Mesothelial cell of epicardium (in vitro differentiated cells): ENCODE measurements at places on chromosomes 1 and 21.

- DNase-seq: no peak
Measured at GRCh38 chr1:77333501-77333900, 51.7 kb downstream of the AK5 start.

DNA sequence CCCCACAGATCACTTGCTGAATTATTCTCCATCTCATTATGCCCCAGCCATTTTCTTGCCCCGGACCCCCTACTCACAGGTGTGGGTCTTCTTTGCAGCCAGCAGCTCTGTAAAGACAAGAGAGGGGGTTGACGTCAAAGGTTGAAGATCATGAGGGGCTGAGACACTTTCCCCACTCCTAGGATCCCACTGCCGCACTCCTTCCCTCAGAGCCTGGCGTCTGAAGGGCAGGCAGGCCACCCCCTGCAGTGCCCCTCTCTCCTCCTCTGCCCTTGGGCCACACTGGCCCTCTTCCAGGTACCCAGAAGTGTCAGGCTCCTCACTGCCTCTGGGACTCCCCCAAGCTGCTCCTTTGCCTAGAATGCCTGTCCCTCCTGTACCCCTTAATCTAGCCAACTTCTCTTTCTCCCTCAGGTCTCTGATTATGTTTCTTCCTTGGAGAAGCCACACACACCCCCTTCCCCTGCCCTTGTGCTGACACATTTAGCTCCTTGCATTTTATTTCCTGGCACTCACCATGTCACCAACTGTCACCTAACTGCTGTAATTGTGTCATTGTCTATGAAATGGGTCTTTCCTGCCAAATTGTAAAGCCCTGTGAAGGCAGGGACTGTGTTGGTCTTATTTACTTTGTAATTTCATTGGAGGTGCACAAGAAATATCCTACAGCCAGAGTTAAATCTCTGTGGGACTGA lies 2.1 kb downstream of the RORC start:
- no peak for DNase-seq

DNA sequence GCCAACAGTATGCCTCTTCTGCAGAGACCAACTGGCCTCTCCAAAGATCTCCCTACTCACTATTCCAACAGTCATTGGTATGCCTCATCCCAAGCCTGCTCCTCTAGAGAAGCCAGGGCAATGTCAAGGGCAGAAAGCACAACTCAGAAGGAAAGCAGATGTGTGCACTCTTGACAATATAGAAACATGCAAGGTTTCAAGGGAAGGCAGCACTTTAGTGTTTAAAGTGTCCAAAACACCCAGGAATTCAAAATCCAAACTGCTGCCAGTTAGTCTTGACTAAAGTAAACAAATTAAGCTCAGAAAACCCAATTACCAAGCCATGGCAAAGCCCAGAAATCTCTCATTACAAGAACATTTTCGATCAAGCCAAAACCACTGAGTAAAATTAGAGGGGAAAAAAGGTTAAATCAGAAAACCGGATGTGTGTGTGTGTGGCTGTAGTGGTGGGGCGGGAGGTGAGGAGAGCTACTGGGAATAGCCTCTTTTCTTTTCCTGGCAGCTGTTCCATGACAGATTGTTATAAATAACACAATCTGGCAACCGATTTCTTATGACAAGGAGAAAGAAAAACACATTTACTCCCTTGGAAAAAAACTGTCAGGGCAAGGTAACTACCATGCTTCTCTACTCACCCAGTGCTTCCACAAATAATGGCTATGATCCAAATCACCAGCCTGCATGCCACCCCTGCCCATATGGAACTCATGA lies 39.2 kb downstream of the EIF2B3 start:
- DNase-seq: no peak

DNA sequence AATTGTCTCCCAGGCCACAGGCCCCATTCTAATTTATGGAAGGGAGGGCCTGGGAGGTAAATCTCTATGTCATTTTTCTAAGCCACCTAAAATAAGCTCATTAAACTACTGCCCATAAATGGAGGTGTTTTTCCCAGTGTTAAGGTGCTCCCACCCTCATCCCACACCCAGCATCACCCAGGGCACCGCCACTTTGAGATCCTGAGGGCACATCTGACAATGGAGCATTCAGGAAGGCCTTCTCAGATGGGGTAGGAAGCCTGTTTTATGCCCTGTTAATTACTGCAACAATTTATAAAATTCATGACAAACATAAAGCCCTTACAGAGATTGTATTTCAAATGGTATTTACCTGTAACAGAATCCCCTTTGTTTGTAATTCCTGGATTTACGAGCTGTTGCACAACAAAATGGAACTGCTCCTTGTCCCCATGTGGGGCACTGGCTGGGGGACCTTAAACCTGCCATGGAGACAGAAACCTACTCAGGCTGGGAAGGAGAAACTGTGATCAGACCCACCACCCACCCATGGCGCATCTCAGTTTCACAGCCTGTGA lies 319.5 kb upstream of the USP24 start:
- DNase-seq: no peak

- no peak for DNase-seq
Measured at GRCh38 chr1:215476541-215476940, 90.6 kb upstream of the KCTD3 start.

- DNase-seq: no peak
Measured at GRCh38 chr1:224109981-224110380, 3.9 kb upstream of the FBXO28 start.

DNA sequence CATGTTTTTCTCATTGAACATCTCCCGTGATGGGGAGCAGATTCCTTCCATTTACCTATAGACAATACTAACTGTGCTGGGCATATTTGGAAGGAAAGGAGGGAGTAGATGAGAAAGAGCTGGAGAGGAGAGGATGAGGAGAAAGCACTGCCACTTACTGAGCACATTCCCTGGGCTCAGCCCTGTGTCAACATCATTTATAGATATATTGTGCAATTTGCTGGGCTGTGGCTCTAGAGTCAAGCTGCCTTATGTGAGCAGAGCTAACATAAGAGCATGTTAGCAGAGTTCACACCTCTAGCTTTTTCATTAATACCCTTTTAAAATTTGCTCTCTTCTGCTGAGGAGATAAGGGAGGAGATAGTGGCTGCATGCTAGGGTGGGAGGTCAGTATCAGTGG lies 22.3 kb upstream of the CD53 start:
- DNase-seq: no peak

DNA sequence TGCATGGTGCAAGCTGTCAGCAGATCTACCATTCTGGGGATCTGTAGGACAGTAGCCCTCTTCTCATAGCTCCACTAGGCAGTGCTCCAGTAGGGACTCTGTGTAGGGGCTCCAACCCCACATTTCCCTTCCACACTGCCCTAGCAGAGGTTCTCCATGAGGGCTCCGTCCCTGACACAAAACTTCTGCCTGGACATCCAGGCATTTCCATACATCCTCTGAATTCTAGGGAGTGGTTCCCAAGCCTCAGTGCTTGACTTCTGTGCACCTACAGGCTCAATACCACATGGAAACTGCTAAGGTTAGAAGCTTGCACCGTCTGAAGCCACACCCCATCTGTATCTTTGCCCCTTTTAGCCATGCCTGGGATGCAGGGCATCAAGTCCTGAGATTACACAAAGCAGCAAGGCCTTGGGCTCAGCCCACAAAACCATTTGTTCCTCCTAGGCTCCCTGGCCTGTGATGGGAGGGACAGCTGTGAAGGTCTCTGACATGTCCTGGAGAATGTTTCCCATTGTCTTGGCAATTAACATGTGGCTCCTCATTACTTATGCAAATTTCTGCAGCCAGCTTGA lies 117.0 kb upstream of the NFIA start:
- DNase-seq: no peak

- DNase-seq: no peak
Measured at GRCh38 chr1:33791251-33791650, 72.6 kb upstream of the HMGB4 start.

DNA sequence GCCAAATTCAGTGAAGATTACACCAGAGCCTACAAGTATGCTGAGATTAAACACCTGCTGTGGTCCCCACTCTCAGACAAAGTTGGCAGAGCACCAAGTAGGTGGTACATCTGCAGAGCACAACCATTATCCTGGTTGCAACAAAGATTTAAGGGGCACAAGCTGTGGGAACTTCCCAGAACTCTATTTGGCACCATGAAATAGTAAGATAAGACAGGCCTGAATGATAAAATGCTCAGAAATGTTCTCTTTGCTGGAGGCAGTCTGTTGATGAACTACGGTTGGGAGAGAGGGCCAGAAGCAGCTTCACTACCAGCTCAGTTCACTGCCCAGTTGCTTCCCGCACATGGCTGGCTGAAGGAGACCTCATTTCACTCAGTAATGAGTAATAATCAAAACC lies 19.9 kb downstream of the RPL5 start:
- DNase-seq: no peak

DNA sequence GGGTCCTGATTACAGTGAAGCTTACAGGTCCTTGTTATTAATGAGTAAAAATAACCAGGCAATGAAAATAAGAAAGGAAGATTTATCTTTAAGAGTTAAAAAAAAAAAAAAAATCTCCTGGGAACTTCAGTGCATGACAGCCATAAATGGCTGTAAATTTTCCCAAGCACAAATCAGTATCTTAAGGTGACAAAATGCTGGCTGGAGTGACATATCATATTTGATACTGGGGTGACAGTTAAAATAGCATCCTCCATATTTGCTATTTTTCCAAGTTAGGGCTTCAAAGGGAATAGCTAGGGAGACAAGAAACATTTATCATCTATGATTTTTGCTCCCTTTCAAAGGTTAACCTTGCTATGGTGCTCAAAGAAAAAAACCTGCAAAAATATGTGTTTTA lies 226.6 kb downstream of the PRDM2 start:
- no peak for DNase-seq

- no peak for DNase-seq
Measured at GRCh38 chr21:42427809-42428419, 24.2 kb downstream of the UBASH3A start.

- DNase-seq: no peak
Measured at GRCh38 chr1:43789604-43790550, 82.5 kb downstream of the ST3GAL3 start.

DNA sequence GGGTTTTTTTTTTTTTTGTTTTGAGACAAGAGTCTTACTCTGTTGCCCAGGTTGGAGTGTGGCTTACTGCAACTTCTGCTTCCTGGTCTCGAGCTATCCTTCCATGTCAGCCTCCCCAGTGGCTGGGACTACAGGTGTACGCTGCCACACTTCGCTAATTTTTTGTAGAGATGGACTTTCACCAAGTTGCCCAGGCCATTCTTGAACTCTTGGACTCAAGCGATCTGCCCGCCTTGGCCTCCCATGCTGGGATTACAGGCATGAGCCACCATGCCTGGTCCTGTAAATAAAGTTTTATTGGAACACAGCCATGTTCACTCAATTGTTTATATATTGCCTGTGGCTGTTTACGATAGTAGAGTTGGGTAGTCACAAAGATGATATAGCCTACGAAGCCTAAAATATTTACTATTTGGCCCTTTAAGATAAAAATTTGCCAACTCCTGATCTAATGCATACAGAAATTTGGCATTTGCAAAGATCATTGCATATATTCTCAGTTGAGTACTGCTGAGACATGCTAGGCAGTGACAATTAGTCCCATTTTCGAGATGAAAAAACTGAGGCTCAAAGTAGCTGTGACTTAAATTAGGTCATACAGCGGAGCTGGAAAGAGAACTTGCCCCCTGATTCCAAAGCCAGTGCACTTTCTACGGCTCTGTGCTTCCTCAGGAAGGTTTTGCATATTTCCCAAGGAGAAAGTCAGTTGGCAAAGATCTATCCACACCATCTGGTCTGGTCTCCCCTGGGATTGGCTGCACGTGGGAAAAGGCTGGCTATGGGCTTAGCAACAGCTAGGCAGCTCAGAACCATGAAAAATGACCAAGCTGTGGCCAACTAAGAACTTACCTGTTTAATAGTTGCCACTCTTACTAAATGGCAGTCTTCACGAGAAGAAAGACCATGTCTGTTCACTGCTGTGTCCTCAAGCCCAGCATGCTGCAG lies 19.4 kb downstream of the MECR start:
- DNase-seq: no peak
